Forelimb muscle (tissue), 1 donor: ENCODE measurements at places on chromosomes 2 and 18. TPM values are rescaled to one million over a fixed set of nuclear protein-coding genes. Genes with fewer than 3 reads are reported as not detected.

Gene COL6A3
- 178 TPM for polyA plus RNA-seq

Gene MROH2A
- not detected for polyA plus RNA-seq

Gene ZBTB14
- 9.2 TPM for polyA plus RNA-seq

Gene IL1B
- polyA plus RNA-seq, result 0.14 TPM

Gene OXER1
- 7.2 TPM for polyA plus RNA-seq

Gene ADGRF3
- polyA plus RNA-seq, result 0.16 TPM

Gene UGT1A4
- polyA plus RNA-seq, result not detected
